ENCODE measurements at places on chromosomes 3 and 15.

DNA sequence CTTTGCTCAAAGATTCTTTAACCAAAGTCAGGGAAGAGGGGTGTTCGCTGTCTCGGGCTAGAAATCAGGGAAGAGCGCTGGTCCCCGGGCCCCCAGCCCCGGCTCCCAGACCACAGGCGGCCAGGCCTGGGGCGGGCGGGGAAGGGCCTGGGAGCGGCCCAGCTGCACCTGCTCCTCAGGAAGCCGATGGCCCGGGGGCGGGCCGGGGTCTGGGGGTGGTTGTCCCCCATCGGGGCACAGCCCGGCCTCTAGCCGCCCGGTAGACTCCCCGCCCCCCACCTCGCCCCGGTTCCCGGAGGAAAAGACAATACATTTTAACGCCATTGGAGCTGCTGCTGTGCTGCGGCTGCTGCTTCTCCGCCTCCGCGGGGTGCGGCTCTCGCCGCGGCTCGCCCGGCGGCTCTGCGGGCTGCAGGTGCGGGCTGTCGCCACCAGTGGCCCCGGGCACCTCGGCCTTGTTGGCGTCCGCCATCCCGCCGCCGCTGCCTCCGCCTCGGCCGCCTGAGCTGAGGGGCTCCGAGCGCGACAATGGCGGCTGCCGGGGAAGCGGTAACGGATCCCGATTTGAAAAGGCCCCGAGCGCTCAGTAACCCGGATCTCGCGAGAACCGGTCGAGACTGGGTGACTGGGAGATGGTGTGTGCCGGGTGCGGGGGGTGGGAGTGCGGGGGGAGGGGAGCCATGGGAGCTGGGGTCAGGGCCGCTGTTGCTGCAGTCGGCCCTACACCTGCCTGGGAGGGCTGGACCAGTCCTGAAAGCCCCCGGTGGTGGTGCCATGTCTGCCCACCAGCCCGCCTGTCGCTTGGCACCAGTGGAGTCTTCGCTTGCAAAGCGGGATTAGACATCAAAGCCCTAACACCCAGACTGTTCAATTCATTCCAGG lies at the start of gene MYEF2:
Gene MYEF2 (minus strand): TSS at position 530 of the 882 bp plus-strand sequence. CDS start 58 bp downstream, at position 472.
- peak; percentile 70 for DNase-seq

- DNase-seq, result peak; percentile 71
Observed at GRCh38 chr15:40047415-40048210, 8.6 kb upstream of the SRP14 start.

DNA sequence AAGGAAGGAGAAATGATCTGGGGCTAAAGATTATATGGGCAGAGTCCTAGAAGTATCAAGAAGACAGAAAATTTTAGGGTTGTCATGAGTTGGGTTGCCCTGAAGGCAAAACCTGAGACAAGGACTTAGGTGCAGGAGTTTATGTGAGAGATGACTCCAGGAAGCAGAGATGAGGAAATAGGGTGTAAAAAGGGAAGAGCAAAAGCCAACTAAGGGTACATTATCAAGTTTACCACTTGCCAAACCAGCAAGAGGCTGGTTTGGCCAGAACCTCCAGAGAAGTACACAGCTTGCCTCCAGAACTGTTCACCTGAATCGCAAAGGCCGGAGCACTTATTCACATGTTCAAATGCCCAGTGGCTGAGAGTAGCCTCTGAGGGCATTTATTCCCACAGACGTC lies 116.7 kb downstream of the FHIT start:
- no peak for DNase-seq

- DNase-seq, result peak; percentile 22
Observed at GRCh38 chr3:194134231-194134756, 1.7 kb upstream of the HES1 start.

- DNase-seq, result no peak
Observed at GRCh38 chr3:126932188-126932931, 50.6 kb upstream of the PLXNA1 start.

- DNase-seq, result no peak
Observed at GRCh38 chr15:35567392-35567791, 21.4 kb upstream of the DPH6 start.

DNA sequence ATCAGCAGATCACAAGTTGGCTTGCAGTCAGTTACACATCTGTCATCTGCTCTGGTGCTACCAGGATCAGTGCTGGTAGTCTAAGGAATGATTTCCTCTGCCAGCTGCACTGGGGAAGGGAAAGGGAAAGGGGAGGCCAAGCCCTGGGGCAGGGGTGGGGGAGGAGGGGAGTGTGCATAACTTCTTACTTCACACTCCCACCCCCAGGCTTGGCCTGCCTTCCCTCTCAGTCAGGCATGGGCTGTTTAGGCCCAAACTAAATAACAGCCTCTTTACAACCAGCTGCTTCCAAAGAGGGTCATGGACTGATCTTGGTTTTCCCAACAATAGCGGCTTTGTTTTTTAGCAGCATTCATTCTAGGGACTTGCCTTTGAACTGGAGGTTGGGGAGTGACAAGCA lies 86.1 kb upstream of the PSMD6 start:
- DNase-seq, result no peak

GRCh38 chr3:133995264-133995663 lies 34.5 kb downstream of the SLCO2A1 start:
- DNase-seq, result no peak

DNA sequence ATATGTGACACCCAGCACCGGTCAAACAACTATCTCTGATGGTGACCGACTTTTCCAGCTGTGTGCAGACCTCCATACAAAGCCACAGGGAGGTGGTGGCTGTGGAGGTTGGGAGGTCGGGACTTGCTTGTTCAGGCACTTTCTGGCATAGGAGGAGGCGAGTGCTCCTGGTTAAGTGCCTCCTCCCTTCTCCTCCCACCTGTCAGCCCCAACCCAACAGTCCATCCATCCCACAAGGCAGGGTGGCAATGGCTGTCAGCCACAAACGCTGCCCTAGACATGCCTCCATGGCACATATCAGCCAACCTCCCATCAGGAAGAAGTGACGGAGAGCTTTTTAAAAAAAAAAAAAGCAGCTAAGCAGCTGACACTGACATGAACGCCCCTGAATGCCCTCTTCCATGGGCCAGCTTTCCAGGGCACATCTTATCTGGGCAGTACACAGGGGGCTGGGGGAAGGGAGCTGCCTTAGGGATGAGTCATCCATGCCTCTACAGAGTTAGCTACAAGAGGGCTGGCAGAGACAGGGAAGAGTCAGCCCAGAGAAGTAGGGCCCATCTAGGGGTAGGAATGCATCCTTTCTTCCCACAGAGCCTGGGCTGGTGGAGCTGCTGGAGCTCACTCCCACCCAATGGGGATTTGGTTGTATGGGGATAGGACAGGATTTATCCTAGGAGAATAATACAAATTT lies 41.2 kb downstream of the CCDC12 start:
- DNase-seq, result no peak

GRCh38 chr15:41585127-41586047 lies 26.4 kb downstream of the TYRO3 start:
- DNase-seq, result peak; percentile 37

GRCh38 chr15:31344823-31345605 lies 18.4 kb downstream of the KLF13 start:
- no peak for DNase-seq

- no peak for DNase-seq
Observed at GRCh38 chr15:64008177-64008576, 38.1 kb downstream of the DAPK2 start.

DNA sequence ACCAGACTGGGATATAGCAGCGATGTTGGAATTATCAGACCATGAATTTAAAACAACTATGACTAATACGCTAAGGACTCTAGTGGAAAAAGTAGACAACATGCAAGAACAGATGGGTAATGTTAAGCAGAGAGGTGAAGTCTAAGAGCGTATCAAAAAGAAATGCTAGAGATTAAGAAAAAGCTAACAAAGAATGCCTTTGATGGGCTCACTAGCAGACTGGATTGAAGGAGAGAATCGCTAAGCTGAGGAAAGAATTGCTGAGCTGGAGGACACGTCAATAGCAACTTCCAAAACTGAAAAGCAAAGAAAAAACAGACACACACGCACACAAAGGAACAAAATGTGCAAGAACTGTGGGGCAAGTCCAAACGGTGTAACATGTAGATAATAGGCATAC lies 20.0 kb upstream of the CMTM6 start:
- DNase-seq, result no peak

GRCh38 chr15:101675015-101675414 lies 22.8 kb upstream of the TM2D3 start:
- no peak for DNase-seq

- no peak for DNase-seq
Observed at GRCh38 chr15:90211440-90212143, 10.5 kb downstream of the SEMA4B start.

DNA sequence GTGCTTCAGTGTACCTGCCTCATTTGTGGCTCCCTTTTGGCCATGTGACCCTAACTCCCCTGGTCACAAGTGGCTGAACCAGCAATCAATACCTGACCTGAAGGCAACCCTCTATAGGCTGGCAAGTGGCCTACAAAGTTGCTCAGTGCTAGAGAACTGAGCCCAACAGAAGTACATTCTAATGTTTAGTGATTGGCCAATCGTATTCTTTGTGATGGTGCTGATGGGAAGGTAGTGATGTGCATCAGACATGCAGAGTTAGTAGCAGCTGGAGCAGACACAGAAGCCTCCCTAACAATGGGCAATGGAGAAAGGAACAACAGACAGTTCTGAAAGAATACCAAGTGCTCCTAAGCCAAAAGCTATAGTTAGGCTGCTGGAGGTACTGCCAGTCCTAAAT lies 10.4 kb upstream of the ATOSA start:
- DNase-seq, result no peak

GRCh38 chr3:12629560-12629959 lies 34.4 kb downstream of the RAF1 start:
- DNase-seq, result no peak
